NCI-H510A (cell line): ENCODE measurements at places on chromosomes 6 and 20.

GRCh38 chr6:79628466-79629288 lies 2.5 kb upstream of the SH3BGRL2 start:
- DNase-seq, result no peak

- DNase-seq, result no peak
Observed at GRCh38 chr6:166551754-166552495, 34.6 kb downstream of the RAMACL start.

DNA sequence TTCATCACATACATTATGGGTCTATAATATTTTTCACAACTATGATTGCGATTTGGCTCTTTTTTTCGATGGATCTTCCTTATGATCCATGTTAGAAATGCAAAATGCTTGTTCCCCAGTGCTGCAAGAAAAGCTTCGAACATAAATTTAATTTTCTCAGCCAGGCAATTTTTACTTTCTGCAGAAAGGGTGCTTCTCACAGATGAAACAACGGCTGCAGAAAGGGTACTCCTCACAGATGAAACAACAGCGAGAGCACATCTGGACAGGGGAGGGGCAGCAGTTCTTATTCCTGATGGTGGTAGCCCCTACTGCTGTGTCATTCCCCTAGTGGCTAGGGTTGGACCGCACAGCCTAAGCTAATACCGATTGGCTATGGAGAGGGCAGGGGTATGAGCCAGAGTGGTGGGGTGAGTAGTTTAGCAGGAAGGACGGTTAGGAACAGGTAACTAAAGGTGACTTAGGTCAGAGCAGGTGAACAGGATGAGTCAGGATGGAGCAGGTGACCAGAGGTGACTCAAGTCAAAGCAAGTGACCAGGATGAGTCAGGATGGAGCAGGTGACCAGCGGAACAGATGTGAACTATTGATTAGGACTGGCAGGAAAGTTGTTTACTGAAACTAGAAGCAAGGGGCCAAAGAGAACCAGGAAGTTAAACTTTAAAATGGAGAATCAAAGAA lies 13.4 kb upstream of the TREML4 start:
- DNase-seq, result no peak

DNA sequence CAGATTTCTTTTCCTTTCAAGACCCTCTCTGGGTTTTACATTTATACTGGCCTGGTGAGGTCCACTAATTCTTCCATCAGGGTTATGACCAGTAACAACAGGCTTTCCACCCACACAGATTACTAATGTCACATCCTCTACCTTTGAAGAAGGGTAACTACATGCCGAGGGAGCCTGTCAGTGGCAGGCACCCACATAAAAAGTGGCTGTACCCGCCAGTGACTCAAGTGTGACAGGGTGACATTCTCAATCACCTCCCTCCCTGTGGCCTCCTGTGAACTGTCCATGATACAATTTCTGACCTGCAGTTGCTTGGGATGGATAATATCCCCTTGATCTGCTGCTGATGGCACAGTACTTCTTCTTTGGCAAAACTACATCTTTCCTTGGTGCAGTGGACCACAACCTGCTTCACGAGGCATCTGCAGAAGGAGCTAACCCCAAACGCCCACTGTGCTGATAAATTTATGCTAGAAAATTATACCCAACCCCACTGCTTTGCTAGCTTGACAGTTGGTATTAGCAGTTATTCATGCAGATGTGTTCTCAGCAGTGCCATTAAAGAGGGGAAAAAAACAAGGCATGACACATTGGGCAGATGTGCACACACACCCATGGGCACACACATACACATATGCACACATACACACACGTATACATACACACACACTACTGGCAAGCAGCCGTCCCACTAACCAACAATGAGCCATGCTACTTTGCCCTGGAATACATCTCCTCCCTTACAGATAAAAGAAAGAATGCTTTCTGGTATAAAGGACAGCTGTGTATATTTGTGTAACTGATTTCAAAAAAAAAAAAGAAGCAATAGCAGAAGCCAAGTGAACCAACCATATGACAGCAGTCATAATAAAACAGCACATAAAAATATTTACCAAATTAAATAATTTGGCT lies 20.8 kb downstream of the GFOD1 start:
- DNase-seq, result no peak

GRCh38 chr20:33408716-33409654 lies 7.7 kb upstream of the CDK5RAP1 start:
- no peak for DNase-seq

DNA sequence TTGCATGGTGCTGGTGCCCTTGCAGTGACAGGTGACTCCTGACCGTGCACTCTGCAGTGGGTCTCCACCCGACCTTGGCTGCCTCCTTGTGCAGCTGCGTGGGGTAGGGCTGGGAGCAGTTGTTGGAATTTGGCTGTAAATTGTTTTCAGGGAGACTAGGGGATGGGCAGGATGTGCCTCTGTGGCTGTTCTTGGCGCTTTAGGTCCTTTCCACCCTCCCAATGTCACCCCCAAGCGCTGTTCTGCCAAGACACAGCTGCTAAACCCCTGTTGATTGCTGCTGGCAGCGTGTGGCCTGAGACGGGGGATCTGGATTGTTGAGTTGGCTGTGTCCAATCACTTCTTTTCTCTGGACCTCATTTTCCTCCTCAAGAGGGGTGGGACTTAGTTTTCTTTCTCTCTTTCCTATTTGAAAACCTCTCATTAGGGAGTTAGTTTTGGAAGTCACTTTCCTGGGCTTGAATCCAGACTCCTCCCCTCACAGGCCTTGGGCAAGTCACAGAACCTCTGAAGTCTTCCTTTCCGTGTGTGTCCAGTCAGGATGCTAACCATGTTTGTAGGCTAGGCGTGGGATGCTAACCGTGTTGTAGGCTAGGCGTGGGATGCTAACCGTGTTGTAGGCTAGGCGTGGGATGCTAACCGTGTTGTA lies 8.5 kb downstream of the IGF2R start:
- DNase-seq, result no peak

DNA sequence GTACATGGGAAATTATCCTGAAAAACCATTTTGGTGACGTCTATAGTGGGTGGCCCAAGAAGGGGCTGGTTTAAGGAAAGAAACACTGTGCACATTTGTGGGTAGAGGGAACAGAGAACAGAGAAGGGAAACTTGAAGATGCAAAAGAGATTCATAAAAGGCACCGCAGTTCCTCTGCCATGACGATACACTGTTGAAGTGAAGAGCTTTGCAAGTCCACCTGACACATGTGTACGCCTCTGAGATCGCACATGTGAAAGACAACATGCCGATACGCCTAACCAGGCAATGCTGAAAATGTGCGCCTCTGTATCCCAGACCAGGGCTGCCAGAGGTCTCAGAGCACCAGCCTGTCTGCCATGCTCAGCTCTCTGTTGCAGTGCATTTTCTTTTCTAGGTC lies 180.9 kb downstream of the KIF16B start:
- DNase-seq, result no peak
